Activated T-helper 1 cell treated with anti-CD3 and anti-CD28 coated beads, Interleukin-12 subunit alpha, Interleukin-12 subunit beta, Interleukin-2, Interleukin-4 antibody, amounts not matched to agents 30 ng/mL and 10 ng/mL and 1 ng/mL, durations not matched to agents 14 hours and 24 hours and 36 hours (primary cell): ENCODE measurements at places on chromosomes 2 and 18.

DNA sequence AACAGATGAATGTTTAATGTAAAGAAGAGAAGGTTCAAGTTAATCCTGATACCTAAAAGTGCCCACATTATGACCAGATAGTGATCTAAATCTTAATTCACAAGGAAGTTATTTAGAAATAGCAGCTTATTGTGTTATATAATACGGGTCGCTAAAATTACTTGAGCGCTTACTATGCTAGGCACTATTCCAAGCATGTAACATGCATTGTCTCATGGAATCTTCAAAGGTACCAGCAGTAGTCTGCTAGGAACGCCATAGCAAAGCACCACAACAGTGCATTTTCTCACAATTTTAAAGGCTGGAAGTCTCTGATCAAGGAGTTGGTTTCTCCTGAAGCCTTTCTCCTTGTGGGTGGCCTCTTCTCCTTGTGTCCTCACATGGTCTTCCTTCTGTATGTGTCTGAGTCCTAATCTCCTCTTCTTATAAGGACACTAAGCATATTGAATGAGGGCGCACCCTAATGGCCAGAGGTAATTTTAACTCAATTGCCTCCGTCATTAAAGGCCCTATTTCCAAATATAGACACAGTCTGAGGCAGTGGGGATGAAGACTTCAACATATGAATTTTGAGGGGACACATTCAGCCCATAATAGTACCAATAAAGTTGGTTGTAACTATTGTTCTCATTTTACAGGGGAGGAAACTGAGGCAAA lies 118.4 kb downstream of the LRRC30 start:
- DNase-seq, result no peak

DNA sequence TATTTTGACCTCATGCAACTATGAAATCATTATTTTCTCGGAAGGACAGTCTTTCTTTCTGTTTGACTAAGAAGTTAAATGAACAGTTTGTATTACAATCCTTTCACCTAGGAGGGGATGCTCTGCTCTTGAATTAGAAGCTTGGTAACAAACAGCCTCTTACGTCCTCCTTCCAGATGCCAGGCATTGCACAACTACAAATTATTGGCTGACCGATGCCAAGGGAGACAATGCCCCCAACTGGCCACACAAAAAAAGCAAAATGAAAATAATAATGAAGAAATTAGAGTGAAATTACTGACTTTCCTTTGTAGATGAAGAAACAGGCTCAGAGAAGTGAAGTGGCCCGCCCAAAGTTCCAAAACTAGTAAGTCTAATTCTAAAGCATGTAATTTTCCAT lies 177.9 kb downstream of the CYRIA start:
- no peak for DNase-seq

GRCh38 chr2:181036848-181037603 lies 56.6 kb downstream of the UBE2E3 start:
- no peak for DNase-seq

DNA sequence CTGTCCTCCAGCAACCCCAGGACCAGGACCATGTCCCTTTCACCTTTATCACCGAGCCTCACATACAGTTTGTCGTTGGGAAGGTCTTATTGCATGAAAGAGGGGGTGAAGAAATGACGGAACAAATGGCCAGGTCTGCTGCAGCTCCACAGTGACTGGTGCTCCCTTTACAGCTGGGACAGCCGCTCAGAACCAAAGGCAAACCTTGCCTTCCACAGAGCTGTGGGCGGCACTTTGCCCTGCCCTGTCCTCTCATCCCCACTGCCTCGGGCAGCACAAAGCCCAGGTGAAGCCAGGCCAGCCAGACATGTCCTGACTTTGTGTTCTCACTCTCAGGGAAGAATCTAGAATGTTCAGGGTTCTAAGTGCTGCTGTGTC lies 961 bp downstream of the GPR55 start:
- no peak for DNase-seq

DNA sequence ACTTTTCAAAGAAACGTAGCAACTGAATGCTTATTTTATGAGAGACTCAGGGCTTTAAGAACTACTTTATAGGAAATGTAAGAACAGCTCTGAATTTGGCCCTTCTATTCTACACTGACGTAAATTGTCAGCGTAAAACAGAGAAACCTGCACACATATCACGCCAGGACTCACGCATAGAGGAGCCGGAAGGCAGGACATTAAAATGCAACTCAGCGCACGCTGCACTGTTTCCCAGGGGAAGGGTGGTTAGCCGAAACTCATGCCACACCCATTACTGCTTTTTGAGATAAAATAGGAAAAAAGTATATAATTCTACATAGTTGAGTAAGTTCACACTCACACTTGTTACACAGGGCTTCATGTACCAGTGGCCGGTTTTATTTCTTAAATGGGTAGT lies 7.4 kb downstream of the TUBB6 start:
- DNase-seq, result no peak

DNA sequence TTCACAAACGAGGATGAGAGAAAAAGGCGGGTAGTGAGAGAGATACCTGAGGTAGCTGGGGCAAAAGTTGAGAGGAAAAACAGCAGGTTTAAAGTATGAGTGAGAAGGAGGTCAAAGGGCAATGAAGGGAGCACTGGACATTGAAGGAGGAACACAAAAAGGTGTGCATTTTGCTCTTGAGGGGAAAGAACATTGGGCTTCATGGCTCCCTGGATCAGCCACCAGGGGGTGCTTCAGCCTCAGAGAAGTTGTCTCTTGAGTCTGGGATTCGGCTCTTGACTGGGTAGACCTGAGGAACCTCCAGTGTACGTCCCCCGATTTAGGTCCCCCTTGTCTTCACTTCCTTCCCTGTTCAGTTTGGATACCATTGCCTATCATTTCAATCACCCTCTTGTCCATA lies 128.5 kb downstream of the RAPGEF4 start:
- no peak for DNase-seq

DNA sequence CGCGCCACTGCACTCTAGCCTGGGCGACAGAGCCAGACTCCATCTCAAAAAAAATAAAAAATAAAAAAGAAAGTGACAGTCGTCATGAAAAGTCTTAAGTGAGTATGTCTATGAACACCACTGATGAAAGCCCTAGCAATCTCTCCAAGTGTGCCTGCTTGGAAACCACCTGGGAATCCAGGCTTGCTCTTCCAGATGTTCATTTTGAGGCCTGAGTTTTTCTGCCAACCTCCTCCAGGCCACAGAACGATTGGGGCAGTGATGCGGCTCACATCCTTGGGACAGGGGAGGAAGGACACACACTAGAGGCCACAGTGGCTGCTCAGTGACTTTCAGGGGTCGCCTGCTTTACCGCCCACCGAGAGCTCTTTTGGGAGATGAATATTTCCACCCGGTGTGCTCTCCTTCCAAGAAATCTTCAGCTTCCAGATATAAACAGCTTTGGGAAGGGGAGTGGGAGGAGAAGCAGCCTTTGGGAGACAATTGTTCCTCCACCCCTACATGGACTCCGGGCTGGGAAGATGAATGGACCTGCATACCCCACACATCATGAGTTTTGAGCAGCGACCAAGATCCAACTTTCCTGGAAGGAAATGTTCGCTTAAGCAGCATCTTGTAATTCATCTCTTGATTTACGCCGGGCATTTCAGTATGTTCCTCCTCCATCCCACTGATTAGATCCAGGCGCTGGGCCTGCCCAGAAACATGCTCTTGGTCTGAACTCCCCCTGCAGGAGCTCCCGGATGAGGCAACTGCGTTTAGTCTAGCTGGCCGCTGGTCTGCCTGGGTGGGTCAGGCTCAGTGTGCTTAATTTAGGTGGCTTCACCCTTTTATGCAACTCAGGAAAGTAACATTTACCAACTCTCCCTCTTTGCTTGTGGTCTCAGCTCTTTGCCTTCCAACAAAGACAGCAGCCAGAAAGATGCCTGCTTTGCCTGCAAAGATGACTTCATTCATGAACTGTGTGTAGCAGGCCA lies 6.2 kb upstream of the ARMC9 start:
- no peak for DNase-seq

DNA sequence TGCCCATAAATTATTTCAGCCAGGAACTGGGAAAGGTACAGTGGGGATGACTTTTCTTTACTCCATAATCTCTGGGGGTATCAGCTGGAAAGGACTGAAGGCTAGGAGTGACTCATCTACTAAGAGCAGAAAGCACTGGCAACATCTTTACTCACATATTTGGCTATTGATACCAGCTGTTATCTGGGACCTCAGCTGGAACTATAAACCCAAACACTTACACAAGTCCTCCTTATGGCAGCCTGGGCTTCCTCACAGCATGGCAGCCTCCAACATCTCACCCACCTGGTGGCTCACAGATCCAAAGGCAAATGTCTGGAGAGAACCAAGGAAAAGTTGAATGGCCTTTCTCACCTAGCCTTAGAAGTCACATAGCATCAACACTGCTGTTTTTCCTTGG lies 379.0 kb upstream of the RND3 start:
- no peak for DNase-seq

GRCh38 chr2:71458413-71459083 lies 5.2 kb downstream of the DYSF start:
- DNase-seq, result no peak

DNA sequence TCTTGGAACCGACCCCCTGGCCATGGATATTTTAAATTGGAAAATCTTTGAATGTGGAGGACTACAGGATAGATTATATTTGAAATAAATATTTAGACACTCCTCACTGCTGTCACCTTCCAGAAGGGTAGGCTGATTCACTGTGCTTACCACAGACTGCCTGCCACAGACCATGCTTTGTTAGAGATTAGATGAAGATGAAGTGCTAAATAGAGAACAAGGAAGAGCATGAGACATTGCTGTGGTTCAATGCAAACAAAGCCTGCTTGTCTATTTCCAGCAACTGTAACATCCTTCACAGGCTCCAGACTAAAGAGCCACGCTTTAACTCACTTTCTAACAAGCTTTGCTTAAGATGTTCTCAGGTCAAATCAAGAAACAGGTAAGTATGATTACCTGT lies 81.0 kb upstream of the TMEM17 start:
- no peak for DNase-seq

GRCh38 chr18:27861539-27861938 lies 315.4 kb downstream of the CDH2 start:
- no peak for DNase-seq

DNA sequence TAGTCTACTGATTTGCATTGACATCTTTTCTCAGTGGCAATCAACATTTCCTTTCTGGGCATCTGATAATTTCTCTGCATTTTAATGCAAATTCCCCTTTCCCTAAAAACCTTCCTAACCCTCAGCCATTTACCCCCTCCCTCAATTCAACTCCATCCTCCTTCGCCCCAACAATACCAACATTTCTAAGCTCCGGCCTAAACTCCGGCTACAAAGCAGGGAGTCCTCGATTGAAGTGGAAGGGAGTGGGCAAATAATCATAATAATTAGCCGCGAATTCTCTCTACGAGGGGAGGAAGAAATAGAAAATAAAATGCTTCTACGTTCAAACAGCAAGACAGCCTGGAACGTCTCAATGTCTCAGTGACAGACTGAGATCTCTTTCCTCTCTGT lies 4.6 kb downstream of the BCL11A start:
- no peak for DNase-seq

DNA sequence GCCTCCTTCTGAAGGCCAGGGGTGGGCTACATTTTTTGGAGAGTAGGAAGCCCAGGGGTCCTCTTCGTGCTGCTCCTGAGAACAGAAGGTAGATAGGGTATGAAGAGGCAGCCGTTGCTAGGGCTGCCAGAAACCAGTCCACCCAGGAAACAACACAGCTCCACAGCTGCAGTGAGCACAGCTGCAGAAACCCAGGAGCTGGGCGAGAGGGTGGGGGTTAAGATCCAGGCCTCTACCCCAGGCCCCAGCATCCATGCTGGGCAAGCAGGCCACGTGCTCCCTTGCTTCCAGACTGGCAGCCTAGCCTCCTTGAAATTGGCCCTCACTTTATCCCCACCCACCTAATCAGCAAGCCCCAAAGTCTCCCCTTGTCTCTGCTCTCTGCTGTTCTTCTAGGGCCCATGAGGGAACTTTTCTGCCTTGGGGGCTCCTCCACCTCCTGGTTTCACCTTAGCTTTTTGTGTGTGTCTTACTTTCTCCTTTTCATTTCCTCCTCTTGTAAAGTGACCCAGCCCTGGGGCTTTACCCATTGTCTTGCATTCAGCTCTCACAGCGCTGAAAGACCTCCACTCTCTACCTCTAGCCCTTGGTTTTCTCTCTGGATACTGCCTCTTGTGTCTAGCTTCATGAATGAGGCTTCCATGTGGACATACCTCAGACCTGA lies 30.7 kb downstream of the STON1 start:
- no peak for DNase-seq

- no peak for DNase-seq
Measured at GRCh38 chr18:37252854-37253393, 312.7 kb downstream of the CELF4 start.

GRCh38 chr2:211957799-211958198 lies 580.8 kb downstream of the ERBB4 start:
- no peak for DNase-seq

GRCh38 chr2:127309468-127309867 lies 15.5 kb upstream of the ERCC3 start:
- no peak for DNase-seq

DNA sequence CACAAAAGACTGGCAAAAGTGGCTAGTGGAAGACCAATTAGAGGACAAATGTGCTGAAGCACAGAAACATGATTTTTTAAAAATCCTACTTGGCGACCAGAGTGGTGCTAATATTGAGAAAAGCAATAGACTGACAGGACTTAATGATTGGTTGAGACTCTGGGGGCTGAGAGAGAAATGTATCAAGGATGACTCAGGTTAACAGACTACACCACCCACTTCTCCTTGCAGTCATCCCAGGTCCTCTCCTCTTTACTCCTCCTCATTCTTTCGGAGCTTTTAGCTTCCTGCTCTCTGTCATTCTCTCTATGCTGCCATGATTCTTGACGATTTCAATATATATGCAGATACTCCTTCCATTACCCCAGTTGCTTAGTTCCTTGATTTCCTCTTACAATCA lies 54.6 kb upstream of the CYTIP start:
- DNase-seq, result no peak

- no peak for DNase-seq
Measured at GRCh38 chr18:7417727-7418126, 149.4 kb upstream of the PTPRM start.

GRCh38 chr18:1663879-1664705 lies 759.4 kb downstream of the ADCYAP1 start:
- DNase-seq, result no peak
